H1 (cell line): ENCODE measurements at places on chromosomes 7 and 10. TPM values are rescaled to one million over a fixed set of nuclear protein-coding genes. Genes with fewer than 3 reads are reported as not detected.

Gene SH2B2
- 17.5 and 18.7 TPM in 2 replicates for total RNA-seq

Gene LDB3
- 0.40 and 0.43 TPM in 2 replicates for total RNA-seq

Gene PDK4
- total RNA-seq: 0.23 and 0.26 TPM in 2 replicates

Gene HACD1
- 30.8 and 32.6 TPM in 2 replicates for total RNA-seq

Gene CARD11
- 29.8 and 33.4 TPM in 2 replicates for total RNA-seq

Gene GATA3
- 0.43 and 0.80 TPM in 2 replicates for total RNA-seq

- no peak for DNase-seq
Measured at GRCh38 chr10:133024704-133025557, 62.8 kb upstream of the ADGRA1 start.

GRCh38 chr10:60652628-60653027, 125.7 kb upstream of the CDK1 start:
- no peak for DNase-seq

- DNase-seq: no peak
Measured at GRCh38 chr10:113139699-113140098, 189.7 kb downstream of the TCF7L2 start.

GRCh38 chr10:80412486-80412885, 4.1 kb downstream of the PRXL2A start:
- DNase-seq: no peak
